ENCODE measurements at places on chromosomes 13 and 19.

GRCh38 chr19:40512473-40513344, 45.9 kb downstream of the SPTBN4 start:
- DNase-seq = no peak

GRCh38 chr19:54094426-54095000, 6.1 kb downstream of the OSCAR start:
- no peak for DNase-seq

DNA sequence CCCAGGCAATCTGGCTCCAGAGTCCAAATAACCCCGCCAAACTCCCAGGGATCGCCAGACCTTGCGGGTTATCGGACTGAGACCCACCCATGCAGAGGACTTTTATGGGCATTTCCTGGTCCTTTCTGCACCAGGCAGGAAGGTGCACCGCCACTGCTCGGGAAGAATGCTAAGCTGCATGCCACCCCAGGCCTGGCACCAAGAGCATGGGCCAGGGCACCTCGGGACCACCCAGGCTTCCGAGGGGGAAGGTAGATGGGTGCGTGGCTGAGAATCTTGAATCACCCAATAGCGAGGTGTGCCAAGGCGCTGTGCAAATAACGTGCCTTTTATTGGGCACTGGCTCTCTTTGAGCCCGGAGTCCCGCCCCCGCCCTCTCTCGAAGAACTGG, 422 bp upstream of the ZNF575 start:
- DNase-seq = no peak

- no peak for DNase-seq
Observed at GRCh38 chr13:62524498-62524897, 1108.8 kb upstream of the PCDH20 start.

- no peak for DNase-seq
Observed at GRCh38 chr13:114142640-114143490, 10.4 kb upstream of the RASA3 start.

GRCh38 chr19:14127176-14127575, 9.2 kb downstream of the ASF1B start:
- DNase-seq = no peak

DNA sequence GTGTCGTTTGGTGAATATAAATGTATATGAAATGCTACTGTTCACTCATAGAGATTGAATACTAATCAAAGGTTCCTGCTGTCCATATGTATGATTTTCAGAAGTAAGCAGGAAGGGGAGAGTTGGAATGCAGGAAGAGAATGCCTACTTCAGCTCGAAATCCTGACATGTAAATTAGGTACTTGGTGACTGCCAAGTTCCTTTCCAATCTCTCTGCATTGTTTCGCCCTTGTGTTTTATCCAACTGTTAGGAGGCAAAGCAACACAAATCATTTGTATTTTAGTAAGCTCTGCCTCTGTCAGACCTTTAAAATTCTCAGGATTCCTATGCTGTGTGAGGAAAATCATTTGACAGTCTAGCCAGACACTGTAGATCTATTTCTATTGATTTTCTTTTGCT, 9.0 kb downstream of the STARD13 start:
- no peak for DNase-seq

Measured in renal pelvis (tissue), 12 donors.